ENCODE measurements at places on chromosomes 6 and 20. TPM values are rescaled to one million over a fixed set of nuclear protein-coding genes. Genes with fewer than 3 reads are reported as not detected.

The RAB44 gene
- 0.03 TPM for total RNA-seq

The OR2H2 gene
- total RNA-seq, result not detected

The SLC17A3 gene
- total RNA-seq, result not detected

The KCNB1 gene
- total RNA-seq, result 0.97 TPM

The CCR6 gene
- total RNA-seq, result not detected

The SOX18 gene
- not detected for total RNA-seq

- H3K27me3 ChIP-seq, result peaks cover 2% of the 10 kb centered on the region
- H3K4me3 ChIP-seq, result no peak overlapping the region
- H3K4me1 ChIP-seq, result peaks cover 5% of the 10 kb centered on the region
- H3K36me3 ChIP-seq, result no peaks in the 10 kb centered on the region
- H3K27ac ChIP-seq, result no peak overlapping the region
These were observed 62.9 kb upstream of the ARG1 start for GRCh38 chr6:131510094-131510493.

DNA sequence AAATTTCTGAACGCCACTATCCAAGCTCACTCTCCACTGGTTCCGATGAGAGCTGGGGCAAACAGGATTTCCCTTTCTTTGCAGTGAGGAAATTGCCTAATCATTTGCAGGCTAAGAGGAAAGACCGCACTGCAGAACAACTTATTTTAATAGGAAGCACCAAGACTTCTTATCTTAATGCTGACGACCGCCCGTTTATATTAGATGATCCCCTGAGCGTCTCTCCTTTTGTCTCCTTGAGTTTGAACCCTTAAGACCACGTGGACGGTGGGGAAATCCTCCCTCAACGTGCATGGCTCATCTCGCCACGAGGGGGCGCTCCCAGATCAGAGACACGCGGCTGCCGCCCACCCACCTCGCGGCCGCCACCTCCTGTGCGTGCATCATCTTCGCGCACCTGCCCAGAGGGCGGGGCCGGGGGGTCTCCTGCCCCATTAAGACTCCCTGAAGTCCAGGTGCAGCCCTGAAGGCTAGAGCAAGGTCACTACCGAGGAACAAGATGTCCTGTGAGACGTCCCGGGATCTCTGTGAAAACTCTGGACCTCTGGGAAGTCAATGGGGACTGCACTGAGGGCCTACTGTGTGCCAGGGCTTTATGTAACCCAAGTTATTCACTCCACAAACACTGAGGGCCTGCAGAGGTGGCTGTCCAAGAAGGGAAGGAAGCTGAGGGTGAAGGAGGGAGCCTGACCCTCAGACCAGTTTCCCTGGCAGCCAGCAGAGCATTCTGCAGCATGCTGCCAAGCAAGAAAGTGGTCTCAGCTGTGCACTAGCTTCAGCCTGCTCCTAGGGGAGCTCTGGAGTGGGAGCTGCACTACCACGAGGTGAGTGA, 28.1 kb downstream of the PDYN start:
- H3K4me3 ChIP-seq, result peak overlapping the region; percentile 26
- no peaks in the 10 kb centered on the region for H3K36me3 ChIP-seq
- H3K27me3 ChIP-seq, result peaks cover 19% of the 10 kb centered on the region
- H3K27ac ChIP-seq, result no peak overlapping the region

- DNase-seq, result peak; percentile 55
- H3K27ac ChIP-seq, result no peak overlapping the region
- H3K36me3 ChIP-seq, result no peaks in the 10 kb centered on the region
- H3K4me1 ChIP-seq, result peaks cover 18% of the 10 kb centered on the region
- H3K27me3 ChIP-seq, result no peaks in the 10 kb centered on the region
- H3K4me3 ChIP-seq, result no peak overlapping the region
These were observed 349.9 kb downstream of the ZFAND3 start for GRCh38 chr6:38169221-38169976.

- peak overlapping the region; percentile 33 for H3K27ac ChIP-seq
- H3K4me3 ChIP-seq, result peak overlapping the region; percentile 87
- peak; percentile 55 for DNase-seq
- peaks cover 53% of the 10 kb centered on the region for H3K4me1 ChIP-seq
- H3K27me3 ChIP-seq, result peaks cover 11% of the 10 kb centered on the region
These were observed 1.3 kb downstream of the PLCG1 start for GRCh38 chr20:41138475-41139226.

- H3K27ac ChIP-seq, result no peak overlapping the region
- no peaks in the 10 kb centered on the region for H3K4me1 ChIP-seq
- no peak for DNase-seq
- no peak overlapping the region for H3K4me3 ChIP-seq
- H3K36me3 ChIP-seq, result no peaks in the 10 kb centered on the region
These were observed 12.0 kb upstream of the B4GALT5 start for GRCh38 chr20:49725694-49726093.

DNA sequence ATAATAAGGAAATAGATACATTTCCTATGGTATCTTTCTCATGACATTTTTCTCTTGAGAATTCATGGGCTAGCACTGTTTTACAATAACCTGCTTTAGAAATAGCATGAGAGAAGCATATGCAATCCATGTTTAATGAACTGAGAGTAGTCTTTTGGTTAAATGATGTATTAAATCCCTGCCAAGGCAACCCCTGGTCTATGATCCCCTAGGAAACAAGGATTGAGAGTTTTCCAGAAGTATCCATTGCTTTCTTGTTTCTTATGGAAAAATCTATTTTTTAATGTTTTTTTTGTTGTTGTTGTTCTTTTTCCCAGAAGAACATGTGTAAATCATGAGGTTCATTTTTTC, 390.5 kb upstream of the HSF2 start:
- peaks cover 37% of the 10 kb centered on the region for H3K4me1 ChIP-seq
- H3K36me3 ChIP-seq, result no peaks in the 10 kb centered on the region

- no peaks in the 10 kb centered on the region for H3K36me3 ChIP-seq
- H3K27ac ChIP-seq, result no peak overlapping the region
- DNase-seq, result no peak
- H3K4me1 ChIP-seq, result no peaks in the 10 kb centered on the region
- no peaks in the 10 kb centered on the region for H3K27me3 ChIP-seq
- no peak overlapping the region for H3K4me3 ChIP-seq
These were observed 259.6 kb upstream of the PLN start for GRCh38 chr6:118288355-118289124.

DNA sequence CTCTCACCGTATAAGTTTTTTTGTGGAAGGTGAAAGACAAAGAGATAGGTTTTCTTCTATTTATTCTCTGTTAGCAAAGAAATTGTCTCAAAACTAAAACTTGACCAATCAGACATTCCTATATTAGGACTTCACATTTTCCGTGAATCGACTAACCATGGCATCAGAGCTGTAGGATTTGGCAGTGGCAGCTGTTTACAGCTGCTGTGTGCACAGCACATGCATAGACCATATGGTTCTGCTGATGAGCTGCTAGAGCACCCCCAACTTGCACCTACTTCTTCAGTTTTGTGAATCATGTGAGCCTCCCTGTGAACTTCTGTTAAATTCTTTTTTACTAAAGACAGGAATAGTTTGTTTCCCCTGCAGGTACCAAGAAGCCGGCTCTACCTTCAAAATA, 157.9 kb downstream of the RFX6 start:
- DNase-seq, result no peak
- no peak overlapping the region for H3K27ac ChIP-seq
- H3K4me3 ChIP-seq, result no peak overlapping the region

DNA sequence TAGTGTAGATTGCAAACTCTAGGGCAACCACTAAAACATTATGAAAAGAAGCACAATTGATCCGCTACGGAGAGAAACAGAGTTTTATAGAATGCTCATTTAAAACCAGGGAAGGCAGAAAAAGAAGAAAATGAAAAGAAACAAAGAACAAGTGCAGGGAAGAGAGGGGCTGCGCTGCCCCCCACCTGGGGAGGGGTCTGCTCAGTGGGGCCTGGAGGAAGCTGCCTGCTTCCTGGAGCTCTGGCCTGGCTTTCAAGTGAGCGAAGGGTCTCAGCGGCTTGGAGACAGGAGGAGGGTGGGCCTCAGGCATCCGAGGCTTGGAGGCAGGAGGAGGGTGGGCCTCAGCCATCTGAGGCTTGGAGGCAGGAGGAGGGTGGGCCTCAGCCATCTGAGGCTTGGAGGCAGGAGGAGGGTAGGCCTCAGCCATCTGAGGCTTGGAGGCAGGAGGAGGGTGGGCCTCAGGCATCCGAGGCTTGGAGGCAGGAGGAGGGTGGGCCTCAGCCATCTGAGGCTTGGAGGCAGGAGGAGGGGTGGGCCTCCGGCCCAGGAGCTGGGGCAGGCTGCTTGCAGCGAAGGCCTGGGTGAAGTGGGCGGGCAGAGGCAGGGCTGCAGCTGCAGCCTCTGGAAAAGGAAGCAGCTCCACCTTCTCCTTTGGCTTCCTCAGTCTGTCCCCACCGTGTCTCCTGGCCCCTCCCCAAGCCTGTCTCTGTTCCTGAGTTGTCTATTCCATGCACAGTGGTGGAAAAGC, 406.3 kb downstream of the TAF4 start:
- no peak overlapping the region for H3K4me3 ChIP-seq
- no peaks in the 10 kb centered on the region for H3K36me3 ChIP-seq
- H3K27me3 ChIP-seq, result no peaks in the 10 kb centered on the region

DNA sequence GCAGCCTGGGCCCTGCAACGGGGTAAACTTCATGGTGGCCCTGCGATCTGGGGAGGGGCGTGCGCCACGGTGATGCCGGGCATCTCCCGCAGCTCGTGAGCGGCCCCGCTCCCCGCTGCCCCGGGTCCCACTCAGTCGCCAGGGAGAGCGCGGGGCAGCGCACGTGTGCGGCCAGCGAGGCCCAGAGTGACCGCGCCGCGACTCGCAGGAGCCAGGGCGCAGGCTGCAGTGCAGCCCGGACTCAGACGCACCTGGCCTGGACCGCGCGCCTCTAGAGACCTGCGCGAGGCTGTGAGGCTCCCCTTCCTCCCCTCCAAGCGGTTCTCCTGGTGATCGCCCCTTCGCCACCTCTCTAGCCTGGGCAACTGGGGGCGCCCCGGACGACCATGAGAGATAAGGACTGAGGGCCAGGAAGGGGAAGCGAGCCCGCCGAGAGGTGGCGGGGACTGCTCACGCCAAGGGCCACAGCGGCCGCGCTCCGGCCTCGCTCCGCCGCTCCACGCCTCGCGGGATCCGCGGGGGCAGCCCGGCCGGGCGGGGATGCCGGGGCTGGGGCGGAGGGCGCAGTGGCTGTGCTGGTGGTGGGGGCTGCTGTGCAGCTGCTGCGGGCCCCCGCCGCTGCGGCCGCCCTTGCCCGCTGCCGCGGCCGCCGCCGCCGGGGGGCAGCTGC, 652 bp downstream of the BMP6 start:
- H3K4me1 ChIP-seq, result peaks cover 24% of the 10 kb centered on the region
- H3K4me3 ChIP-seq, result peak overlapping the region; percentile 53
- no peak overlapping the region for H3K27ac ChIP-seq
- H3K36me3 ChIP-seq, result no peaks in the 10 kb centered on the region

Data from neural progenitor cell (in vitro differentiated cells).